ENCODE measurements at places on chromosomes 16 and 17.

DNA sequence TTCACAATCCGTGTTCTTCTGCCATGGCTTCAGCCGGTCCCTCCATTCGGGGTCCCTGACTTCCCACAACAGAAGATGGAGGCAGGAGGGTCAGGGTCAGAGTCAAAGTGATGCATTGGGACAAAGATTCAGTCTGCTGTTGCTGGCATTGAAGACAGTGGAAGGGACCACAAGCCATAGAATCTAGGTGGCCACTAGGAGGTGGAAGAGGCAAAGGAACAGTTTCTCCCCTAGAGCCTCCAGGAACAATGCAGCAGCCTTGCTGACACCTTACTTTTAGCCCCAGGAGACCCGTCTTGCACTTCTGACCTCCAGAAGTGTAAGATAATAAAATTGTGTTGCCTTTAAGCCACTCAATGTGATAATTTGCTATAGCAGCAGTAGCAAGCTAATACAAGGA is 55.9 kb downstream of the MFSD11 start:
- DNase-seq = no peak

GRCh38 chr17:39199820-39200069 is 338 bp upstream of the RPL19 start:
- DNase-seq = peak; percentile 70

DNA sequence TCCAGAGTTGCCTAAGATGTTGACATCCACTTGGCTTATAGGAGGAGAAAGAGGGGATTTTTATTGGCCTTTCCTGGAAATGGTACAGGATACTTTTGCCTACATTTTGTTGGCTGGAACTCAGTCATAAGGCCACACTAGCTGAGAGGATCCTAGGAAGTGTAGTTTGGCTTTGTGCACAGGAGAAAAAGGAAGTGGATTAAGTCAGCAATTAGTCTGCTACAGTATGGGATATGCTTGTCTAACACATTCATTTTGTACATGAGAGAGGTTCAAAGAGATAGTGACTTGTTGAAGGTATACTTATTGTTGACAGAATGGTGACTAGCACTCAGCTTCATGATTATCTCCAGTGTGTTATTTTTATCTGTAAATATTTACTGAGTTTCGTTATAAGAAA is 10.3 kb downstream of the UTP18 start:
- DNase-seq = no peak

DNA sequence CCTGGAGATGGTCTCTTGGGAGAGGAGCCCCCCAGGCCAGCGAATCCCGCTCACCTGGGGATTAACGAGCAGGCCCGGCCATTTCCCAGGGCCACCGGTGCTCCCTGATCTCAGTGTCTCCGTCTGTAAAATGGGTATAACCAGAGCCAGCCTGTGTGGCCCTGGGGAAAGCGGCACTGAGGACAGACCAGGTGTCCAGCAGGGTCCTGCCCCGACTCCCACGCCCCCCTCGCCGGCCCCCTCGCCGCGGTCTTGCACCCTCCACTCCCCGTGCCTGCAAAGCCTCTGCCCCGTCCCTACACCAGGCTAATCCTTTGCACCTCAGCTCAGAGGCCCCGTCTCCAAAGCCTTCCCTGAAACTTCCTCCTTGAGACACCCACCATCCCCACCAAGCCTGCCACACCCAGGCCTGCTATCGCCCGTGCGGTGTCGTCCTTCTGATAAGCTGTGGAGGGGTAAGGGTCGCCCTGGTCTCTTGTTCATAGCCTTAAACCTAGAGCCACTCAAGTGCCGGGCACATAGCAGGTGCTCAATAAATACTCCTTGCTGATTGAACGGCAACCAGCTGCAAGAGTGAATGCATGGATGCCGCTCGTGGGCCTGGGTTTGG is 259.1 kb downstream of the C16orf95 start:
- DNase-seq = no peak

DNA sequence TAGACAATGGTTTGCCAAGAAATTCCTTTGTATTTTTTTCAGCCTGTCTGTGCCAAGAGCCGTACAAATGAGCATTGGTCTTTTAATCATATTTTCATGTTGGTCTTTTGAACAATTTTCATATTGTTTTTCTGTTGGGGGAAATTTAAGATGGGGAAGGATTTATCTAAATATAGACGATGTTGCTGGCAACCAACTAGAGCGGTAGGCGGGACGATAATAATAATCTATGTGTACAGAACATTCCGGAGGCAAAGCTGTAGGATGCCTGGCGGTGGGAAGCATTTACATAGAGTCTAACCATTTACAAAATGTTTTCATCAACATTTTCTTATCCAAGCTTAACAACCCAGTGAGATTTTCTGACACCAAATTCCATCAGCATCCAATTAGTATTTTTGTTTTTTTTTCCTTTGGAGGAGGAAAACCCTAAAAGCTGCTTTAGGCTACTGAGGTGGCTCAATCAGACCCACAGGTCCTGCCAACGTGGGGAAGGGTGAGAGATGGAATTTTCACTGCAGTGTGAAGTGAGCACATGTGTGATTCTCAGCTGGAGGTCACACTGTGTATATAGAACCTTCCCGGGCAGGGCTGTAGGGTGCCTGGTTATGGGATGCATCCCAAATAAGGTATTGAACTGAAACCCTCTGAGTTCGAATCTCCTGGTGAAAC is 11.7 kb upstream of the SEC14L1 start:
- no peak for DNase-seq

- DNase-seq = no peak
Measured at GRCh38 chr17:49557312-49558024, 18.2 kb upstream of the NXPH3 start.

GRCh38 chr16:13780406-13781168 is 139.4 kb upstream of the ERCC4 start:
- DNase-seq = no peak

GRCh38 chr16:89275837-89276720 is 58.6 kb downstream of the ZNF778 start:
- no peak for DNase-seq

DNA sequence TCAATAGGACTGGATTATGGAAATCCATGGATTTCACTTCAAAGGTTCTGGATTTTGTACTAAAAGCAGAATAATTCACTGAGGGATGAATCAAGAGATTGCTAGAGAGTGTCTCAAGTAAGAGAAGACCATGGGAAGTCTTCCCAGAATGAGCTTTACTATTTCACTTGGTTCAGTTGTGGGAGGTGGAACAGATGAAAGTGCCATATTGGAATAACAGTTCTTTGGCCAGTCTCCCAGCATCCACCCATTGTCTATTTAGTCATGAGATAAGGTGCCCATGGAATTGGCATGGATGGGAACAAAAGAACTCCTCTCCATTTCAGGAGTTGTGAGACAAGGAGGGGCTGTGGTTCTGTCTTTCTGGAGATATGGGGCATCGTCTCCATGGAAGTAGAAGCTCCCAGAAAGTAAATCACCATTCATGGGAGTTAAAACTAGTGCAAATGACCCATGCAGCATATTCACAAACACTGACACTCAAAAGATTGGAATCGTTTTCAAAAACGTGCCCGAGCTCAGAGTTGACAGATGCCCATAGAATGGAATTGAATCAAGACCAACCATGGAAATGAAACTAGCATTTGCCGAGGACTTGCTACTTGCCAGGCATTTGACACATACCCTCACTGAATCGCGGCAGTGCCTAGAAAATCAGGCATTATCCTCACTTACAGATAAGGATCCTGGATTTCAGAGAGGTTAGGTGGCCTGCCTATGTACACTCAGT is 36.2 kb upstream of the CLEC3A start:
- DNase-seq = no peak

- no peak for DNase-seq
Measured at GRCh38 chr17:50688245-50688644, 19.5 kb downstream of the ANKRD40 start.

- no peak for DNase-seq
Measured at GRCh38 chr17:6157716-6158115, 87.5 kb downstream of the WSCD1 start.

All from HS-27A (cell line).